ENCODE measurements at places on chromosomes 2 and 18.
A peak's percentile ranks its signal among the peaks of the same experiment; 100 is the strongest.

- no peak for DNase-seq
Observed at GRCh38 chr18:60047556-60047955, 147.8 kb downstream of the PMAIP1 start.

- no peak for DNase-seq
Observed at GRCh38 chr2:37688771-37689468, 17.5 kb upstream of the CDC42EP3 start.

GRCh38 chr2:224596289-224596688, 11.1 kb upstream of the CUL3 start:
- no peak for DNase-seq

GRCh38 chr18:49018554-49019445, 68.0 kb upstream of the SMAD7 start:
- no peak for DNase-seq

DNA sequence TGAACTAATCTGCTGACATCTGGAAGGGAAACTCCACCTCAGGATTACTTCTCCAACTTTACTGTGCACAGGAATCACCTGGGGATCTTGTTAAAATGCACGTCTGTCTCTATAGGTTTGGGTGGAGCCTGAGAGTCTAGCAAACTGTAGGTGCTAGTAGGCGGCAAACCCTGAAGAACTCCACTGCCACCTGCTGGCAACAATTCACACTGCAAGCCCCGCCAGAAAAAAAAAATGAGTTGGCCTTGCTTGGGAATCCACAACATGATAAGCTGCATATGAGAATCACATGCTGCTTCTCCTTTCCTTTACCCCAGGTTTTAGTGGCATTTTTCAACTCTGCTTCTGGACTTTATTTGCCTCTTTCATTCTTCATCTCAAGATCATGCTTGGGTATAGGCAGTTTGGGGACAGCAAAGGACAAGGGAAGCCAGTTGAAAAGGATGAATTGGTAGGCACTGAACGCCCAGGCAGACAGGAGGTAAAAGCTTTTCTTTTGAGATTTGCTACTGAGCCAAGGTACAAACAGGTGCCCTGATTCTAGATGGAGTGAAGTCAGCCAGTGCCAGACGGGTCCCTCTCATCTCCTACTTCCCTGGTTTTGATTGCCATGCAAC, 88.8 kb downstream of the VIT start:
- peak; percentile 25 for DNase-seq

All from stimulated activated CD8-positive, alpha-beta memory T cell treated with anti-CD3 and anti-CD28 coated beads, Interleukin-7, amount 100 ng/mL, for 24 hours (primary cell).